NCI-H2171 (cell line): ENCODE measurements at places on chromosomes 2 and 18.

DNA sequence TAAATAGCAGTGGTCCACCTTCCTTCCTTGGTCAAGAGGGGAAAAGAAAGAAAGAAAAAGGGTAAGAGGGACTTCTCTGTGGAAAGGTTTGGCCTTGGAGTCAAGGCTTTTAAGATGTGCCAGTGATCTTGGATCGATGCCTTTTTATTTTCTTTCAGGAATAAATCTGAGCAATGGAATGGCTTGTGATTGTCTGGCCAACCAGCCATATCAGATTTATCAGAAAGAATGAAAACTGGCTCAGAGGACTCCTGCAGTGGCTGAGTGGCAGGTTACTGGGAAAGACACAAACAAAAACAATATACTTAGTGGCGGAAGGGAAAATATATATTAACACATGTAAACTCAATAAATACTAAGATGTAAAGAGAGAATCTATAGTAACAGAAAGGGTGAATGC is 4.3 kb downstream of the ERBB4 start:
- no peak for DNase-seq

DNA sequence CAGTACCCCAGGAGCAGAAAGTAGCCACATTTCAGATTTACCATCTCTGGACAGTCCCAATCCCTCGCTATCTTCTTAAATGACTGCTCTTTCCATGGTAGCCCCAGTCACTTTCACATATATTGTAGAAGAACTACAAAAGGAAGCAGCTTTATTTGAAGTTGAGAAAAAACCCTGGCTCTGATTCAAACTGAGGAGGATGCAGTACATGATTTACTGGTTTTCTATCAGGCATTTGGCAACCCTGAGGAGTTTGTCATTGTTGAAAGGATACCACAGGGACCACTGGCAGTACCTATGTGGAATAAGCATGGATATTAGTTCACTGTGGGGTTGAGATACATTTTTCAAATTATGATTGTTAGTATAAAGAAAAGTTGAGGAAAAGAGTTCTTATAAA is 640.9 kb upstream of the SETBP1 start:
- DNase-seq: no peak

DNA sequence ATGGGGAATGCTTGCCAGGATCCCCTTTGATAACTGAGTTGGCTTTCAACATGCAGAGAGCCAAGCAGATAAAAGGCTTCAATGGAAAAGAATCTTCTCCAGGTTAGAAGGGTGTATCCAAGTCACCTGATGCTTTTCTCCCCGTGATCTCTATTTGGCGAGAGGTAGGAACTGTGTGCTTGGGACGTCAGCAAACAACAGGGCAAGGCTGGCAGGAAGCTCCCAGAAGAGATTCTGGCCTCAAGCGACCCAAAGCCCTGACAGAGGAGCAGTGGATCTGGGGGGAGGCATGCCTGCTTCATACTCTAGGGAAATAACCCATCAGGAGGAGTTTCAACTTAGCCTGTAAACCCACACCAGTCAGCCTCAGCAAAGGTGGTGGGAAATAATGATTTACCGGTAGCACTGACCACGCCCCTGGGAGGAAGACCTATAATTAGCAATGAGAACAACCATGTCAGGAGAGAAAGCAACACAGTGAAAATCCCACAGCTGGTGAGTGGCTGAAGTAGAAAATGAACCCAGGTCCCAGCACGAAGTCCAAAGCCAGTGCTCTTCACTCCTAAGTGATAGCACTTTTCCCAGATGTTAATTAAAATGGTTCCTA is 76.3 kb upstream of the SEC11C start:
- no peak for DNase-seq

DNA sequence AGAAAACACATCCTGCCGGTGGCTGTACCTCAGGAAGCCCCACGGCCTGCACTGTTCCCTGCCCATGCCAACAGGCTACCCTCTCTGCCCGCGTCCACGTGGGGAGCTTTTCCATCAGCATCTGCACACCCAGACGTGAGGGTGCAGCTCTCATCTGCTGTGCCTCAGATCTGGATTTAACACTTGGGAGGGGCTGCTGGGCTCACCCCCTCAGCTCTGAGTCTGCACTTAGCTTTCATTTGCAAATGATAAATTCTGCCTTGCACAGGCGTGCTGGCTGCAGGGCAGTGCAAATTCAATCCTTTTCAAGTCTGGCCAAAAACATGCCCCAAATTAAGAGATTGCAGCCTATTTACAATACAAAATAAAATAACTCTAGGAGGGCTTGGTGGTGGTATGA is 245.7 kb downstream of the TWIST2 start:
- no peak for DNase-seq

GRCh38 chr2:85445316-85446295 is 27.1 kb downstream of the SH2D6 start:
- DNase-seq: peak; percentile 28

GRCh38 chr2:217822296-217823252 is 180.2 kb downstream of the TNS1 start:
- DNase-seq: no peak
